ENCODE measurements at places on chromosomes 1 and 21.

GRCh38 chr1:94723894-94724293, 96.3 kb upstream of the SLC44A3 start:
- DNase-seq: no peak

GRCh38 chr1:16900751-16901150, 5.0 kb downstream of the RNU1-2 start:
- DNase-seq: no peak

DNA sequence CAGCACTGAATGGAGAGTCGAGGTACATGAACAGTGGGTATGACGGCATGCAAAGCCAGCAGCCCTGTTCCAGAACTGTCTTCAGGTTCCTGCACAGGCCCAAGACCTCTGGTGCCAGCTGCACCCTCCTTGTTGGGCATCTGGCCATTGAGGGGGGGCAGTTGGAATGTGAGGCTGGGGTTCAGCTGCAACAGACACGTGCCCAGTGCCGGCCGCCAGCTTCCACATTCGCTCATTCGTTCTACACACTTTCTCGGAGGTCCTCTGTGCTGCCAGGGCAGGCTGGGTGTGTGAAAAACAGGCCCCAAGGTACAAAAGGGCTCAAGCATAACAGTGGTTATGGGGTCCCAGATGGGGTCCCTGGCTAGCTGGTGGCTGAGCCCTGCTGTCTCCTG, 37.9 kb upstream of the SLC19A1 start:
- no peak for DNase-seq

GRCh38 chr21:42850866-42851391, 28.4 kb downstream of the WDR4 start:
- DNase-seq: no peak

GRCh38 chr1:161379071-161379470, 11.4 kb upstream of the CFAP126 start:
- DNase-seq: no peak

GRCh38 chr1:8864713-8865344, 13.7 kb downstream of the ENO1 start:
- no peak for DNase-seq

GRCh38 chr1:169338617-169339016, 29.0 kb downstream of the NME7 start:
- DNase-seq: no peak

DNA sequence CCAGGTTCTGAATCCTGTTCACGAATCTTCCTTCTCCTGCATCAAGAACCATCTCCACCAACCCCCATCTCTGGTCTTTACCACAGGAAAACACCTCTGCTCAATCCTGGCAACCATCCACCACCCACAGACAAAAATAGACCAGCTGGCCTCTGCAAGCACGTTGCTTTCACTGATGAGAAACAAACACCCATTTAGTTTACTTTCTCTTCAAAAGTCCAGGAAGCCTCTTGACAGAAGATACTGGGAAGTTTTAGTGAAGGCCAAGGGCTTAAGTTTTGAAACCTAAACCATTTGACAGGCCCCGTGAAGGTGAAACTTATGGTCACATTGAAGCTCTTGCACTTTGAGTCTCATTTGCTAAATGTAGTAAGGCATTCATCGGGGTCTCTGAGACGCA, 122.6 kb upstream of the PPP2R5A start:
- DNase-seq: no peak

DNA sequence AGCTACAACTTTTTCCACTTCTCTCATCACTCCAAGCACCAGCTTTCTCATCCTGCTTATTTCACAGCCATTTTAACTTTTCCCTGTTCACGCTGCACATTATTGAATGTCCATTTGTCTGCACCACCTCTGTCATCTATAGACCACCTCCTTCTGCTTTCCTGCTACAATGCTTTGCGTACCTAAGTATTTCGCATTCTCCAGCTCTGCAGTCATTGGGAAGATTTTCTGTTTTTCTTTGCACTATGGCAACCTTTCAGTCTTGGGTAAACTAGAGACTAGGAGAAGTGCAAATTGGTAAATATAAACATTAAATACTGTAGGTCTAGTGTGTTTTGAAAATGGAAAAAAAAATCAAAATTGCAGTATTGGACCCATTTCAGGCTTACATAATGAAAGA, 835 bp downstream of the CCDC30 start:
- DNase-seq: no peak

DNA sequence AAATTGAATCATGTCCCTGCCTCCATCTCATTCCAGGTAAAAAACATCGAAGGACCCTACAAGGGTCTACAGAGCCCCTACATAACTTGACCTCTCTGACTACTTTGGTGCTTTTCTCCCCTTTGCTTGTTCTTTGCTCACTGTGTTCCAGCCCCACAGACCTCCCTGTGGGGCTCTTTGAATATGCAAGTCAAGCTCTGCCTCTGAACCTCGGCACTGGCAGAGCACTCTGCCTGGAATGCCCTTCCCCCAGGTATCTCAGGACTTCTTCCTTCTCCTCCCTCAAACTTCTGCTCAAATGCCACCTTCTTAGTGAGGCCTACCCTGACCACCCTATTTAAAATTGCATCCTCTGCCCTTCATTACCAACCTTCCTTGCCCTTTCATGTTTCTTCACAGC, 87.8 kb upstream of the CD34 start:
- no peak for DNase-seq

DNA sequence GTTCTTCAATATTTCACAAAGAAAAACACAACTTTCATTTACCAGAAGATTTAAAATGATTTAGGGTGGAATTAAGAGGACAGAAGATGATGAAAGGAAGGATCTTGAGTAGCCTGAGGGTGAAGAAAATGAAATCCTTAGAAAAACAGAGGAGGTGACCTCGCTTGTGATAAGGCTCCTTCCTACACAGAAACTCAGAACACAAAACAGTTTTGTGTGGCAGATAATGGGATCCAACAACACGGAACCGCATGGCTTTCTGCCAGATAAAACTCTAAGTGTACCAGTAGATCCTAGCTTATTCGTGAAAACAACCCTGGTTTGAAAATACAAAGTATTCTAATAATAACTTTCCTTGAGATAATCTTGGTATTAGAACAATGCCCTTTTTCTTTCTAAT, 74.0 kb upstream of the EXO1 start:
- no peak for DNase-seq
